ENCODE measurements at places on chromosomes 5 and 9.

GRCh38 chr5:83701886-83702285 is 18.8 kb downstream of the HAPLN1 start:
- DNase-seq = no peak

- DNase-seq = no peak
These were observed 715.5 kb downstream of the TLR4 start for GRCh38 chr9:118419676-118420075.

- DNase-seq = no peak
These were observed 326 bp downstream of the RIGI start for GRCh38 chr9:32525709-32526030.

- DNase-seq = no peak
These were observed 126.0 kb downstream of the GABRB2 start for GRCh38 chr5:161420521-161420920.

- DNase-seq = no peak
These were observed 168.5 kb upstream of the TARS1 start for GRCh38 chr5:33272288-33272687.

GRCh38 chr5:135526924-135527323 is 8.8 kb downstream of the NEUROG1 start:
- DNase-seq = no peak

All from DND-41 (cell line).